ENCODE measurements at places on chromosomes 5 and 9.

DNA sequence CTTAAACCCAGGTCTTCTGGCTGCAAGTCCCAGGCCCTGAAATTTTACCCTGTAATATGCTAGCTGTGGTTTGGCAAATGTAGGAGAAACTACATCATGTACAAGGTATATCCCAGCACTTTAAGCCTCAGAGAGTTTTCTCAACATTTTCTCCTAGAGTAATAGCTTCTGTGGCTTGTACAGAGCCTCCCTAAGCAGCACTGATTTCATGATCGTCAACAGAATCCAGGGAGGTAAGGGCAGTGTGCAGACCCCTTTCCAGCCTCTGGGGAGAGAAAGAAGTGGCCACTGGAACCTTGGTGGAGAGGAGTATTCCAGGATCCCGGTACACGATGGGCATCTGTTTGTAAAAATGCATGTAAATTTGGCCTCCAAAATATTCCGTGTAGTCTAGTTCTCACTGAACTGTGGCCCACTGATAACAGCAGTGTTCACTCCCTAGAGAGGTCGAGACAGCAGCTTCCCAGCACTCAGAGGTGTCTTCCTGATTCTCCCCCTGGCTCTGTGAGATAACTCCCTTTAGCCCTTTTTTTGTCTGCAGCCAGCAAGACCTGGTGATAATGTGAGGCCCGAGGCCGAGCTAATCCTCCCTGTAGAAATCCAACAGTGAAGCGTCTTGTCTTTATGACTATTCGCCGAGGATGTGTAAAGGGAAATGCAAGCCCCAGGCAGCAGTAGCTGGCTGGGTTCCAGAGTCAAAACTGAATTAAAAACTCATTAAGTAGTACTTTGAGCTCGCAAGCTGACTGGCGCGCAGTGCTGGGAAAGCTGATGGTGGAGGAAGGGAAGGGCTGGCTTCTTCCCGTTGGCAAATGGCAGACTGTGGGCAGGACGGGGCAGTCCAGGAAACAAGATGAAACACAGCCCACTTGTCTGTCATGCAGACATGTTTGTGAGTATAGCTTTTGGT, 59.0 kb downstream of the MAP1B start:
- no peak for DNase-seq

DNA sequence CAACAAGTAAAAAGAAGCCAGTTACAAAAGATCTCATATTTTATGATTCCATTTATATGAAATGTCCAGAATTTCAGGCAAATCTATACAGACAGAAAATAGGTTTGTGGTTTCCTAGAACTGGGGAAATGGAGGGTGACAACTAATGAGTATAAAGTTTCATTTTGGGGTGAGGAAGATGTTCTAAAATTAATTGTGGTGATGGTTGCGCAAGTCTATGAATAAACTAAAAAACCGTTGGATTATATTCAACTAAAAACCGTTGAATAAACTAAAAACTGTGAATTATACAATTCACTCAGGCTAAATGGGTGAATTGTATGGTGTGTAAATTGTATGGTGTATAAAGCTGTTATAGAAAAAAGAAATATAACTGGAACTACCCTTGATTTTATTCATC, 47.6 kb downstream of the ADAMTS6 start:
- DNase-seq, result no peak

- DNase-seq, result no peak
Observed at GRCh38 chr5:33933723-33934169, 2.4 kb upstream of the RXFP3 start.

DNA sequence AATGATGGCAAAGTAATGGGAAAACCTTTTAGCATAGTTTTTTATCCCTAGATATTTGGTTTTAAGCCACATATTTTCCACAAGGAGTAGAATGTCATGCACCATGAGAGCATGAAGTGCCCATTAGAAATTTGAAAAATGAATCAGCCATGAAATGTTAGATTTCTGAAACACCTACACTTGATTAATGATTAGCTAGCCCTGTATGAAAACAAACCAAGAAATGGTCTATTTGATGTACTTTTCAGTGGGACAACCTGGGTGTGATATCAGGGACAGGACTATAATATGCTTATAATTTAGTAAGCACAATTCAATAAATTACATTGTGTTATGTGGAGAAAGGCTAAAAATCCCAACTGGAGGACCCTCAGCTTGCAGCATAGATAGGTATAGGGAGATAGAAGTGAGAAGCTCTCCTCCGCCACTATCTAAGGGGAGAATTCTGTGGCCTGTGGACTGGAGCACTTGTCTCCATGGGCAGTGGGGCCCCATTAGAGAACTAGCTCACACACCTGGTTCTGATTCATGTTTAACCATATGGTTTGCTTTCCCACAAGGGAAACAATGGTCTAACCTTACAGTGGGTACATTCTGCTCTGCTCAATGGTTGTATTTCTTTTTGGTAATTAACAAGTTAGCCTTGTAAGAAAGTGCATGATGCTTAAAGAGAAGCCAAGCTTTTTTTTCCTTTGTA, 35.2 kb downstream of the NUP214 start:
- no peak for DNase-seq

DNA sequence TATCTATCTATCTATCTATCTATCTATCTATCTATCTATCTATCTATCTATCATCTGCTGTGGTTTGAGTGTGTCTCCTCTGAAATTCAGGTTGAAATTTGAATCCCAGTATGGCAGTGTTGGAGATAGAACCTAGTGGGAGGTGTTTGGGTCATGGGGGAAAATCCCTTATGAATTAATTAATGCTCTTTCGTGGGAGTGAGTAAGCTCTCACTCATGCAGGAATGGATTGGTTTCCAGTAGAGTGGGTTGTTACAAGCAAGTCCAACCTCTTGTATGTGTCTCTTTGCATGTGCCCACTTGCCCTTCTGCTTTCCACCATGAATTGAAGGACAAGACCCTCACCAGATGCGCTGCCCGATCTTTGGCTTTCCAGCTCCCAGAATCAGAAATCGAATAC, 113.0 kb downstream of the ANXA1 start:
- DNase-seq, result no peak

GRCh38 chr5:158943569-158943968, 156.1 kb downstream of the EBF1 start:
- no peak for DNase-seq

DNA sequence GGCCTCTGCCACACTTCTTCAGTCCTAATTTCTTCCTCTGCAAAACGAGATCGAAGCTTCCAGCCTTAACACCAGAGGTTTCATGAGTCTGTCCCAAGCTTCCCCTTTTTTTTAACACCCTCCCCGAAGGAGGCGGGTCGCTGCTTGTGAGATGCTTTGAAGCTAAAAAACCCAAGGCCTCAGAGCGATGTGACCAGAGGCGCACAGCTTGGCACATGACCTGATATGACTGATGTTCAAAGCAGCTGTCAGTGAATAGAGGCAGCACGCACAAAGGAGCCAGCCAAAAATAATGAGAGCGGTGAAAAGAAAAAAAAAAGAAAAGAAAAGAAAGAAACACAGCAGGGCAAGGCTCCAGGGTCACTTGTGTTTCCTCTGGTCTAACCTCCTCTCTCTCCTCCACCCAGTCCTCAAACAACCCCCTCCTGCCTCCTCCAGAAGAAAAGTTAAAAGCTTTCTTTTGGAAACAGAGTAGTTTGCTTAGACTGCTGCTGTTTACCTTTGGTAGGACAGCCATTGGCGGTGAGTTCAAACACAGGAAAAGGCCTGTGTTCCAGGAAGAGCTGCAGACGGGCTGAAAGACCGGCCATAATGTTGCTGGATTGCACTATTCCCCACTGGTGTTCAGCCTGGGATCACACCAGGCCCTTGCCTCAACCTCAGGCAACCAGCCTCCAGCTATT, 10.9 kb upstream of the ZNF366 start:
- no peak for DNase-seq

- no peak for DNase-seq
Observed at GRCh38 chr9:21461377-21461776, 20.7 kb downstream of the IFNE start.

GRCh38 chr5:174920906-174921550, 196.6 kb downstream of the MSX2 start:
- DNase-seq, result no peak

DNA sequence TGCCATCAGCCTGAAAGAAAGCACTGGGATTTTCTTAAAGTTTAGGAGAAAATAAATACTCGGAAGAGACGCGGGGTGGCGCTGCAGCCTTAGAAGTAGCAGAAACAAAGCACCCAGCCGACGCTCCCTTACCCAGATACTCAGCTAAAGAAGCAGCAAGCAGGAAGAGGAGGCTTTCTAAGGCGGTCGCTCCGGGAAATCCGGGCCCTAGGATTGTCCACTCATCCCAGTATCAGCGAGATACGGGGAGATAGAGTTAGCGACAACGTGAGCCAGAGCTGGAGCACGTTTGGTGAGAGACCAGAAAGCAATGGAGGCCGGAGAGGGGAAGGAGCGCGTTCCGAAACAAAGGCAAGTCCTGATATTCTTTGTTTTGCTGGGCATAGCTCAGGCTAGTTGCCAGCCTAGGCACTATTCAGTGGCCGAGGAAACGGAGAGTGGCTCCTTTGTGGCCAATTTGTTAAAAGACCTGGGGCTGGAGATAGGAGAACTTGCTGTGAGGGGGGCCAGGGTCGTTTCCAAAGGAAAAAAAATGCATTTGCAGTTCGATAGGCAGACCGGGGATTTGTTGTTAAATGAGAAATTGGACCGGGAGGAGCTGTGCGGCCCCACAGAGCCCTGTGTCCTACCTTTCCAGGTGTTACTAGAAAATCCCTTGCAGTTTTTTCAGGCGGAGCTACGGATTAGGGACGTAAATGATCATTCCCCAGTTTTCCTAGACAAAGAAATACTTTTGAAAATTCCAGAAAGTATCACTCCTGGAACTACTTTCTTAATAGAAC, at the start of gene PCDHB2:
Gene PCDHB2 (plus strand): TSS at position 135 of the 782 bp plus-strand sequence. CDS start 176 bp downstream, at position 311.
- DNase-seq, result no peak

DNA sequence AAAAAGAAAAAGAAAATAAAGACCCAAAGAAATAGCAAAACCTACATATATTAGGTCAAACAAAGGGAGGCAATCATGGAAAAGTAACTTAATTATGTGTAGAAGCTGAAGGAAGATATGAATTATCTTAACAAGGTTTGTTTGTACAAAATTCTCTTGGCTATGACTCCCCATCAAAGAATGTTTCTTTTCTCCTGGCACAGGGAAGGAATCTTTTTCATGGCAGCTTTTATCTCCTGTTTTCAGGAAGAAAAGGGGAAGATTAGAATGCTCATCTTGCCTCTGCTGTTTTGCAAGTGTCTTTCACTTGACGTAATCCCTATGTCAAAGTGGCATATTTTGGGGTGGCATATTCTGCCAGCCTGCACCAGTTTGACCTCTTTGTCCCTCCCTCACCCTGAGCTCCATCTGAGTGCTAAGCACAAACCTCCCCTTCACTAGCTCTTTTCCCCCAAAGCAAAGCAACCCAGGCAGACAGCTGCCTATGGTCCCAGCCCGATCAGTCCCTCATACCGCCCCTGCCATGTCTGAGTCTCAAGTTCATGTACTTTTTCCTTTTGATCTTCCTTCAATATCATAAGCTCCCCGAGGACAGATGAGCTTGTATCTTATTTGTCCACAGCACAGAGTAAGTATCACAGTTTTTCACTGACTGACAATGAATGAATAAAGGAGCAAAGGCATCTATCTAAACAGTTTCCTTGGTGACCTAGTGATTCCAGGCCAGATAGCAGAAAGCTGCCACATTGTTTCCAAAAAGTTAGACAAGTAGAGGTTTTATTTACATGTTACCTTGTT, 242.8 kb upstream of the ANKRD55 start:
- DNase-seq, result no peak

GRCh38 chr9:93673021-93673838, 96.8 kb downstream of the PHF2 start:
- DNase-seq, result no peak

DNA sequence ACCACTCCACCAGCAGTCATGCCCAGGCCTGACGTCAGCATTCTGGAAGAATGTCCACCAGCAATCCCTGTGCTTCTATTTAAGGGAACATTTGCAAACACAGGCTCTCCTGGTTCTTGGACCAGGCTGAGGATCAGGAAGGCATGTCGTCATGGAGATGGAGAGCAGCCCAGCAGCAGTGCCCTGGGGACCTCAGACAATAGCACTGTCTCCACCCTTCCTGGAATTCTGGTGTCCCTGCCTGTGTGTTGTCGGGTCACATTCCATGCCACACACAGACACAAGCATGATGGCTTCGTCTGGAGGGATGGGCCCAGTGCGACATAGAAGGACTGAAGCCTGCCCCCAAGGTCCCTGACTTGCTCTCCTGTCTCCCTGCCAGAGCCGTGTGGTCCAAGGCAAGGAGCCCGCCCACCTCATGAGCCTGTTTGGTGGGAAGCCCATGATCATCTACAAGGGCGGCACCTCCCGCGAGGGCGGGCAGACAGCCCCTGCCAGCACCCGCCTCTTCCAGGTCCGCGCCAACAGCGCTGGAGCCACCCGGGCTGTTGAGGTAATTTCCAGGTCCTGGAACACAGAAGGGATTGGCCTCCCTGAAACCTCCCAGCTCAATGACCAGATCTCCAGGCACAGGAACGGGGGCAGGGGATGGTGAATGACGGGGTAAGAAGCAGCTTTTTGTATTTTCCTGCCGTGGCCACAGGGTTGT, 43.8 kb downstream of the STOM start:
- DNase-seq, result no peak

GRCh38 chr5:113043491-113043931, 66.9 kb downstream of the DCP2 start:
- no peak for DNase-seq

GRCh38 chr5:15495026-15495425, 5.0 kb upstream of the FBXL7 start:
- DNase-seq, result no peak

GRCh38 chr9:109107402-109108240, 12.1 kb downstream of the TMEM245 start:
- no peak for DNase-seq

GRCh38 chr9:133332381-133332730, 3.6 kb downstream of the SURF6 start:
- DNase-seq, result no peak

DNA sequence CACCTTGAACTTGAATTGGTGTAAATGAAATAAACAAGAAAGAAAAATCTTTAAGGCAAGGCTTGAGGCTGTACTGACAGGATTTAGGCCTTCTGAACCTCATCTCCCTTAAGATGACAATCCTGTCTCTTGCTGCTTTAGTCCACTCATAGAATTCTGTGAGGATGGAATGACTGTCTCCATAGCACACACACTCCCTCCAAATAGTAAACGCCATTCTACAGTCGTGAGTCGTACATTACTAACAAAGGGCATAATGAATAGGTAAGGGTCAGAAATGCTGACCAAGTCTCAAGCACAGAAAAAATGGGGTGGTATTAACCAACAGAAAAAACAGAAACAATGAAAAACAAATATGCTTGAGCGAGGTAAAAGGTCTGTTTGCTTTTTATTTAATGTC, 71.8 kb upstream of the SIMC1 start:
- DNase-seq, result no peak

DNA sequence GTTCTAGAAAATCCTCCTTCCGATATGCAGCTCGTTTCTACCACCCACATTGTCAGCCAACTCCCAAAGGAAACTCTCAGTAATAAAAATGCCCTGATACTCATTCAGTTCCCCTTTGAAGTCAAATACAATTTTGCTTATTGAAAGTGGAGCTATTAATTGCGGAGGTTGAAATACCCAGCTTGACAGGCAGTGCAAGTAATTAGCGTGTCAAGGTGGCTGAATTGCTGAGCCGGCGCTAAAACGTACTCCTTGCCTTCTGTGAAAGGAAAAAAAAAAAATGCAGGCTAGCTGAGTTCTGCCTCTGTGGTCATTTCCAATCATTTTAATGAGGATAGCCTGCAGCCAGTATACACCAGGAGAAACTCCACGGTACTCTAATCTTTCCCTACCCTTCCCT, 165.5 kb downstream of the RORB start:
- DNase-seq, result no peak

- DNase-seq, result no peak
Observed at GRCh38 chr9:9275601-9276000, 1337.2 kb downstream of the PTPRD start.

All from NK-92 treated with Interleukin-12 subunit alpha and Interleukin-12 subunit beta, amount 100 ng/mL, for 24 hours (cell line).